GM23338 (cell line): ENCODE measurements at places on chromosomes 3 and 15.
A peak's percentile ranks its signal among the peaks of the same experiment; 100 is the strongest.

DNA sequence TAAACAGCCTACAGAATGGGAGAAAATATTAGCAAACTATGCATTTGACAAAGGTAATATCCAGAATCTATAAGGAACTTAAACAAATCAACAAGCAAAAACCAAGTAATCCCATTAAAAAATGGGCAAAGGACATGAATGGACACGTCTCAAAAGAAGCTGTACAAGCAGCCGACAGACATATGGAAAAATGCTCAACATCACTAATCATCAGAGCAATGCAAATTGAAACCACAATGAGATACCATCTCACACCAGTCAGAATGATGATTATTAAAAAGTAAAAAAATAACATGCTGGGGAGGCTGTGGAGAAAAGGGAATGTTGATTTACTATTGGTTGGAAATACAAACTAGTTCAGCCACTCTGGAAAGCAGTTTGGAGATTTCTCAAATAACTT lies 30.7 kb upstream of the PPM1L start:
- no peak overlapping the region for H3K27ac ChIP-seq
- H3K4me3 ChIP-seq, result no peak overlapping the region

GRCh38 chr15:99104788-99105513 lies at the start of gene SYNM:
TSS of gene SYNM (plus strand) at chr15:99105080. CDS start at chr15:99105200, 120 bp downstream.
- DNase-seq, result peak; percentile 90
- H3K27me3 ChIP-seq, result peaks cover 50% of the 10 kb centered on the region
- no peaks in the 10 kb centered on the region for H3K4me1 ChIP-seq

- DNase-seq, result no peak
- H3K4me1 ChIP-seq, result peaks cover 15% of the 10 kb centered on the region
- no peak overlapping the region for H3K4me3 ChIP-seq
- no peaks in the 10 kb centered on the region for H3K36me3 ChIP-seq
- no peak overlapping the region for H3K27ac ChIP-seq
- H3K27me3 ChIP-seq, result no peaks in the 10 kb centered on the region
These were observed 104.0 kb downstream of the TNIK start for GRCh38 chr3:171356251-171356650.

GRCh38 chr3:10366651-10367101 lies 45.8 kb upstream of the SEC13 start:
- peak; percentile 40 for DNase-seq
- peaks cover 10% of the 10 kb centered on the region for H3K4me1 ChIP-seq
- H3K36me3 ChIP-seq, result no peaks in the 10 kb centered on the region
- no peak overlapping the region for H3K4me3 ChIP-seq

GRCh38 chr3:17573396-17573795 lies 169.0 kb downstream of the TBC1D5 start:
- H3K27me3 ChIP-seq, result no peaks in the 10 kb centered on the region
- DNase-seq, result no peak
- H3K36me3 ChIP-seq, result no peaks in the 10 kb centered on the region
- no peaks in the 10 kb centered on the region for H3K4me1 ChIP-seq
- H3K27ac ChIP-seq, result no peak overlapping the region
- H3K4me3 ChIP-seq, result no peak overlapping the region

DNA sequence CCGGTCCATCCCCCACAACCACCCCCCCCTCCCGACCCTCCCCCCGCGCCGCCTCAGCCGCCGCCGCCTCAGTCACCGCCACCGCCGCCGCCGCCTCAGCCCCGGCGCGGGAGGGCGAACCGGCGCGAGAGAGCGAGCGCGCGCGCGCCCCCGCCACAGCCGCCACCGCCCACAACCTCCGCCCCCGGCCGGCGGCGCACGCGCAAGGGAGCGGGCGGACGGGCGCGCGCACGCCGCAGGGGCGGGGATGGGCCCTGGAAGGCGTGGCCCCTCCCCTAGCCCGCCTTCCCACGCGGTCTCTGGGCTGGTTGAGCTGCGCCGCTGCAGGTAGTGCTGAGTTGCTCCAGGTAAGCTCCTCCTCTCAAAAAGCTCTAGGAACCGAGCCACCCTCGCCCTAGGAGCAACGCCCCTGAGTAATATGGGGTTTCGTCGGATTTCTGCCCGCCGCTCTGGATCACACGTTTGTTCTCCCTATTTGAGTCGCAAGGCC lies at the start of gene TMCC1:
Gene TMCC1 (minus strand): TSS at position 131 of the 490 bp plus-strand sequence.
- peaks cover 33% of the 10 kb centered on the region for H3K4me1 ChIP-seq
- peak within 1 kb of the TSS; percentile 92 for H3K27ac ChIP-seq
- no peaks in the 10 kb centered on the region for H3K36me3 ChIP-seq

- no peaks in the 10 kb centered on the region for H3K36me3 ChIP-seq
- H3K4me1 ChIP-seq, result no peaks in the 10 kb centered on the region
- no peak overlapping the region for H3K27ac ChIP-seq
- H3K27me3 ChIP-seq, result no peaks in the 10 kb centered on the region
These were observed 89.5 kb downstream of the GADL1 start for GRCh38 chr3:30804984-30805383.

- no peaks in the 10 kb centered on the region for H3K27me3 ChIP-seq
- no peak overlapping the region for H3K4me3 ChIP-seq
- H3K36me3 ChIP-seq, result no peaks in the 10 kb centered on the region
- peaks cover 1% of the 10 kb centered on the region for H3K4me1 ChIP-seq
- DNase-seq, result no peak
These were observed 32.1 kb downstream of the RBMS3 start for GRCh38 chr3:29312960-29313452.

DNA sequence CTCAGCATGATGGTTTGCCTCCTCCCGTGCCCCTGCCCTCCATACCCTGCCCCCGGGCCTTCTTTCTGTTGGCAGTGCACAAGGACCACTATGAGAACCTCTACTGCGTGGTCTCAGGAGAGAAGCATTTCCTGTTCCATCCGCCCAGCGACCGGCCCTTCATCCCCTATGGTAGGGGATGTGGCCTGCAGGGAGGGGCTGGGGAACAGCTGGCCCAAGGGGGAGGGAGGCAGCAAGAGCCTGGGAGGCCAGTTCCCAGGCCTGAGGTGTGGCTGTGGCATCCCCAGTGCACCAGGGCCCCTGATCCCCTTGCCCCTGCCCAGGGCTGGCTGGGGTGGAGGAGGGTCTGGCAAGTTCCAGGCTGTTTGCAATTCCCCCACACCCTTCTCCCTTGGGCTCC lies 2.6 kb upstream of the PLA2G4B start:
- no peak overlapping the region for H3K4me3 ChIP-seq
- H3K27me3 ChIP-seq, result no peaks in the 10 kb centered on the region
- no peaks in the 10 kb centered on the region; the same call in 1 of the 2 replicates for H3K36me3 ChIP-seq
- no peak overlapping the region for H3K27ac ChIP-seq
- no peaks in the 10 kb centered on the region for H3K4me1 ChIP-seq

DNA sequence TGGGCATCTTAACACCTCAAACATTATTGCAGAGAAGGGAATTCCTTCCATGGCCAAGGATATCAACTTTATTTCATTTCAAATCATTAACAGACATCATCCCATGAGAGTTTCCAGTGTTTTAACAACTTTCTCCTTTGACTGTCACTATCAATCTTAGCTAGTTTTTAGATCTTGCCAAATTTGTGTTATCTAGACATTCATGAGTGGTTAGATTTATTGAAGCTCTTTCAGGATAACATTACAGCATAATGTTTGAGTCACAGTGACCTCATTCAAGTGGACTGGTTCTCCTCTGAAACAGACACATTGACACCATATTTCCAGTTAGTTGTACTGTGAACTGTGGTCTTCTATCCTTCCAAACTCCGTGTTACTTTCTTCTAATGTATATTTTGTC lies 8.6 kb upstream of the TNFAIP8L3 start:
- H3K4me1 ChIP-seq, result no peaks in the 10 kb centered on the region
- H3K4me3 ChIP-seq, result no peak overlapping the region
- no peak overlapping the region for H3K27ac ChIP-seq
- no peaks in the 10 kb centered on the region; the same call in 1 of the 2 replicates for H3K27me3 ChIP-seq
- H3K36me3 ChIP-seq, result no peaks in the 10 kb centered on the region

DNA sequence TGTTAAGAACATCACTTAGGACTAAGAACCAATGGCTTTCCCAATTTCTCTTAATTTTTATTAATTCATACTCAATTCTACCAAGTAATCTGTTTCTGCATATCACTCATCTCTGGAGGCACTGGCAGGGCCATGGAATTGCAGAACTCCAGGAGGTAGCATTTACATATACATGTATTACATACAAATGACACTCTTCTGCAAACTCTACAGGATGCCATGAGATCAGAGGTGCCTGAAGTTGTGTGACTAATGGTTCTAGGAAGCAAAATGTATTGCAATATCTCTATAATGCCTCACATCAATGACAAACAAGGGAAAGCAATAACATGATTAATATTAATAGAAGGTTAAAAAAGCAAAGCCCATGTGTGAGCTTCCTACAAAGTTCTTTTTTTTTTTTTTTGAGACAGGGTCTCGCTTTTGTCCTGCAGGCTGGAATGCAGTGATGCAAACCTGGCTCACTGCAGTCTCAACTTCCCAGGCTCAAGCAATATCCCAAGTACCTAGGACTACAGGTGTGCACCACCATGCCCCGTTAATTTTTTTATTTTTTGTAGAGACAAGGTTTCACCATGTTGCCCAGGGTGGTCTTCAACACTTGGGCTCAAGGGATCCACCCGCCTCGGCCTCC lies 33.0 kb downstream of the DENND6A start:
- DNase-seq, result peak; percentile 19
- H3K27ac ChIP-seq, result peak overlapping the region; percentile 69; the same call in 1 of the 2 replicates
- H3K36me3 ChIP-seq, result no peaks in the 10 kb centered on the region
- H3K4me1 ChIP-seq, result peaks cover 19% of the 10 kb centered on the region

DNA sequence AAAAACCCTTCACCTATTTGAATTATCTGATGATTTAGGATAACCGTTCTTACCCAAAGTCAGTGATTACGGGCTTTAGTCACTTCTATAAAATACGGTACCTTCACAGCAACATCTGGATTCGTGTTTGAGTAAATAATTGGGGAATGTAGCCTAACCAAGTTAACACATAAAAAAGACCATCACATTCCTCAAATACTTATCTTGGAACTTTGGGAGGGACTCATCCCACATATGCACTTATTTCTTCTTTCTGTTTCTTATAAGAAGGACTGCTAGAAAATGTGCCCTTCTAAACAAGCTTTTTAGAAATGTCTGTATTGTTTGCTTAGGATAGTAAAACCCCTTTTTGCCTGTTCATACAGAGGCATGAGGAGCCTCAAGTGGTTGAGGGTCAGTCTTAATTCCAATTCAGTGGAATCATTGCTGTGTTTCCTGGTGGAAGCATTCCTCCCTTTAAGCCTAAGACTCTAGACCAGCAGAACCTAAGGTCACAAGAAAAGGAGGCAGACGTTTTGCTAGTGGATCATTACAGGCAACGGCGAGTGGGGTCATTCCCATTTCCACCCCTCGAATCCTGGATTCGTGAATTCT lies 67.5 kb downstream of the TMEM44 start:
- H3K4me3 ChIP-seq, result no peak overlapping the region
- H3K27ac ChIP-seq, result no peak overlapping the region
- H3K27me3 ChIP-seq, result no peaks in the 10 kb centered on the region
- H3K36me3 ChIP-seq, result no peaks in the 10 kb centered on the region
- H3K4me1 ChIP-seq, result peaks cover 4% of the 10 kb centered on the region; the same call in 1 of the 2 replicates
- DNase-seq, result peak; percentile 55

GRCh38 chr3:170840291-170840859 lies 29.6 kb downstream of the RPL22L1 start:
- no peak overlapping the region for H3K27ac ChIP-seq
- peaks cover 35% of the 10 kb centered on the region for H3K4me1 ChIP-seq
- DNase-seq, result no peak
- no peaks in the 10 kb centered on the region for H3K36me3 ChIP-seq
- no peaks in the 10 kb centered on the region for H3K27me3 ChIP-seq

- peaks cover 7% of the 10 kb centered on the region for H3K4me1 ChIP-seq
- H3K4me3 ChIP-seq, result no peak overlapping the region
- H3K36me3 ChIP-seq, result no peaks in the 10 kb centered on the region
- no peak for DNase-seq
- no peak overlapping the region for H3K27ac ChIP-seq
- peaks cover 13% of the 10 kb centered on the region for H3K27me3 ChIP-seq
These were observed 19.5 kb upstream of the THRB start for GRCh38 chr3:24514119-24514518.

DNA sequence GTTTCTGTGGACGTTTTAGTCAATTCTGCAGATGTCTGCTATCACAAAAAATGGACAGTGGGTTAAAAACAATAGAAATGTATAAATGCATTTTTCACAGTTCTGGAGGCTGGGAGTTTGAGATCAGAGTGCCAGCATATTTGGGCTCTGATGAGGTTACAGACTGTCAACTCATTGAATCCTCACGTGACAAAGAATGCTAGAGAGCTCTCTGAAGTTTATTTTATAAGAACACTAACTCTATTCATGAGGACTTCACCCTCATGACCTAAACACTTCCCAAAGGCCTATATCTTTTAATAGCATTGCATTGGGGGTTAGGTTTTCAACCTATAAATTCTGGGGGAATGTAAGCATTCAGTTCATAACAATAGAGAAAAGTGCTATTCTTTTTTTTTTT lies 182.6 kb upstream of the SLITRK3 start:
- H3K27me3 ChIP-seq, result no peaks in the 10 kb centered on the region
- no peaks in the 10 kb centered on the region for H3K36me3 ChIP-seq
- H3K4me3 ChIP-seq, result no peak overlapping the region
- no peak overlapping the region for H3K27ac ChIP-seq
- no peaks in the 10 kb centered on the region for H3K4me1 ChIP-seq

GRCh38 chr3:39637807-39638206 lies 170.3 kb downstream of the MOBP start:
- H3K27me3 ChIP-seq, result no peaks in the 10 kb centered on the region
- H3K4me3 ChIP-seq, result no peak overlapping the region
- H3K27ac ChIP-seq, result no peak overlapping the region
- peak; percentile 22 for DNase-seq

GRCh38 chr3:66400411-66401156 lies 100.2 kb downstream of the LRIG1 start:
- H3K36me3 ChIP-seq, result peaks cover 27% of the 10 kb centered on the region
- DNase-seq, result no peak
- peaks cover 14% of the 10 kb centered on the region for H3K4me1 ChIP-seq
- H3K27ac ChIP-seq, result peak overlapping the region; percentile 72

DNA sequence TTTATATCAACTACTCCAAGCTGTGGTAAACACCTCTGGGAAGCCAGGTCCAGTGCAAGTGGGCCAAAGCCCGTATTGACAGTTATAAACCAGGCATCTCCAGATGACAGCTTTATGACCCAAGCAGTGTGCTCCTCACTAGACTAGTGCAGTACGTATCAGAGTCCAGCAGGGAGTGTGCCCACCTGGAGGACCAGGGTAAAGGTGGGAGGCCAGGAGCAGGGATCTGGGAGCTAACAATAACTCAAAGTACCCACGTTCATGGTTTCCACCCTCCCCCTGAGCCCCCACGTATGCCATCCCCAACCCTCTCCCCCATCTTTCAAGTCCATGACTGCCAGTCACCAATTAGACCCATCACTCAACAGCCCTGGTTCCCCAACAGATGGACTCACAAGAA lies 27.0 kb upstream of the ALDH1A3 start:
- H3K27ac ChIP-seq, result no peak overlapping the region
- no peak for DNase-seq
- H3K4me3 ChIP-seq, result no peak overlapping the region
- H3K27me3 ChIP-seq, result peaks cover 18% of the 10 kb centered on the region
